ENCODE measurements at places on chromosomes 12 and 14. TPM values are rescaled to one million over a fixed set of nuclear protein-coding genes. Genes with fewer than 3 reads are reported as not detected.

PTPRB gene
- total RNA-seq: not detected

SERPINA10 gene
- total RNA-seq: not detected

CCDC38 gene
- 0.35 TPM for total RNA-seq

MEG3 gene
- total RNA-seq: 15.3 TPM

DLK1 gene
- 219 TPM for total RNA-seq

CMA1 gene
- total RNA-seq: not detected

FOXA1 gene
- total RNA-seq: 51.4 TPM

CCDC60 gene
- 1.1 TPM for total RNA-seq

RDH16 gene
- 2.9 TPM for total RNA-seq

CFAP251 gene
- total RNA-seq: 3.4 TPM

SCNN1A gene
- 87.7 TPM for total RNA-seq

DNA sequence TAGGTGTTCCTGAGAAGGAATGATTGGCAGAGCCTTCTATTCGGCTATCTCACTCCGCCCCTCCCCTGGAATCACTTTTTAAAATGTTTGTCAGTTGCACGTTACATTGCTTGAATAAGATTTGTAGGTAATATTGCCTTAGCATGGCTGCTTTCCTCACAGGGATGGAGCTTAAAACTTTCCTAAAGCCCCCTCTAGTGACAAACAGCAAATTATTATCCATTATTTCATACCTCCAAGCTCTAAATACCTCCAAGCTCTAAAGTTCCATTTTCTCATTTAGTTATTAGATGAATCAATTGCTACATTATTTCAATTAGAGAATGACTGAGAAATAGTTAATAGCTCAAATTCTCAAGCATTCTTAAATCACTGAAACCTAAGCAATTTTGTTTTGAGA lies 5.1 kb upstream of the SPATA7 start:
- DNase-seq: peak; percentile 40

GRCh38 chr14:67199016-67199415 lies 9.8 kb downstream of the GARIN2 start:
- DNase-seq: no peak

GRCh38 chr12:95554532-95555071 lies 3.3 kb upstream of the USP44 start:
- DNase-seq: no peak

DNA sequence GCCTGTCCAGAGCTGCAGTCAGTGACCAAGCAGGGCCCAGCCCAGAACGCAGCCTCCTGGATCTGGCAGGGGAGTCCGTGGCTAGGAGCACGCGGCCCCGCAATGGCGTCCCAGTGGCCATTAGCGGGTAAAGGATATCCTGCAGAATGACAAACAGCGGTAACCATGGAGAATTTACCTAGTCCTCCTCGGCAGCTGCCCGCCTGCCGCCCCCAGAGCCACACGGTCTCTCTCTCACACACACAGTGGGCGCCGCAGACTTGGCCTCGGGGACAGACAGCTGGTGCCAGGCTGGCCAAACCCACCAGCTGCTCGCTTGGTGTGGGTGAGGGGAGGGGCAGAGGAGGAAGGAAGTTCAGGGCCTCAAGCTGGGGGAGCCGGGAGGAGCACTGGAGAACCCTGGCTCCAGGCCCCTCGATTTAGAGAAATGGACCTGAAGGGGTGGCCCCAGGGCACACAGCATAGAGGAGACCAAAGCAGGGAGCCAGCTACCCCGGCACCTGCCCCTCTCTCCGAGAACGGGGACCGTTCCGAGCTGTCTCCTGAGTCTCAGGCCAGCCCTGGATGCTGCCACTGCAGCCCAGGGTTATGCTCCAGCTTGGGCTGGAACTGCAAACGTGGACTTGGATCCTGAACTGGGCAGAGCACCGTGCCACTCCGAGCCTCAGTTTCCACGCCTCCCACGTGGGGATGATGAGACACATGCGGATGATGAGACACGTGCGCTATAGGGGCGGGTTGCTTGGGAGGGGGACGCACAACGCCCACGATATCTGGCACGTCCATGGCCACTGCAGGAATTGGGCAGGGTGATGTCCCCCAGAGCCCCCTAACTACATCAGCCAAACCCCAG lies 3.4 kb downstream of the CDK2AP1 start:
- DNase-seq: peak; percentile 59

GRCh38 chr12:1881301-1881700 lies 37.2 kb downstream of the CACNA2D4 start:
- DNase-seq: peak; percentile 32

DNA sequence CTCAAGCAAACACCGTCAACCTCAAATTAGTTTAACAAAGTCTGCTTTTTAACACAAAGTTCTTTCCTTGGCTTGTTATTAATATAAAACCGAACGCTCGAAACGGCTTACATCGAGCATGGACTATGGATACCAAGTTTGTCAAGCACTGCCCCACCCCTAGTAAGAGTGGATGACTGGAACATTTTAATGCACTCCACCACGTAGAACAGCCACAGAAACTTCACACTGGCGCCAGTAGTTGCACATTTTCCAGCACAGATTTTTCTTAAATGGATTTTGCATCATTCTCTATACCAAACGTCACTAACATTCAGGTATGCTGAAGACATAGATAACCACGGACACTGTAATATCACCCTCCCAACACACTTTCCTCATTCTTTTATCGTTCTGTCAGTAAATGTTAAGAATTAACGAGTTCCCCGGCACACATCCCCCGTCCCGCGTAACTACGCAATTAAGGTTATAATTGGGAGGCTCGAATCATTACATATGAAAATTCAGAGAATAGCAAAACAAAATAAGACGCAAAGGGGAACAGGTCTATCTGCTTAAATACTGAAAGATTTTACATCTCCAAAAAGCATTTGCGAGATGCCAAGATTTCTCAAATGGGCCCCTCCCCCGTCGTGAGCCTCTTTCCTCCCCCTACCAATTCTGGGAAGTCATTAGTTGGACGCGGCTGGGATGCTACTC lies 990 bp downstream of the FERMT2 start:
- no peak for DNase-seq

DNA sequence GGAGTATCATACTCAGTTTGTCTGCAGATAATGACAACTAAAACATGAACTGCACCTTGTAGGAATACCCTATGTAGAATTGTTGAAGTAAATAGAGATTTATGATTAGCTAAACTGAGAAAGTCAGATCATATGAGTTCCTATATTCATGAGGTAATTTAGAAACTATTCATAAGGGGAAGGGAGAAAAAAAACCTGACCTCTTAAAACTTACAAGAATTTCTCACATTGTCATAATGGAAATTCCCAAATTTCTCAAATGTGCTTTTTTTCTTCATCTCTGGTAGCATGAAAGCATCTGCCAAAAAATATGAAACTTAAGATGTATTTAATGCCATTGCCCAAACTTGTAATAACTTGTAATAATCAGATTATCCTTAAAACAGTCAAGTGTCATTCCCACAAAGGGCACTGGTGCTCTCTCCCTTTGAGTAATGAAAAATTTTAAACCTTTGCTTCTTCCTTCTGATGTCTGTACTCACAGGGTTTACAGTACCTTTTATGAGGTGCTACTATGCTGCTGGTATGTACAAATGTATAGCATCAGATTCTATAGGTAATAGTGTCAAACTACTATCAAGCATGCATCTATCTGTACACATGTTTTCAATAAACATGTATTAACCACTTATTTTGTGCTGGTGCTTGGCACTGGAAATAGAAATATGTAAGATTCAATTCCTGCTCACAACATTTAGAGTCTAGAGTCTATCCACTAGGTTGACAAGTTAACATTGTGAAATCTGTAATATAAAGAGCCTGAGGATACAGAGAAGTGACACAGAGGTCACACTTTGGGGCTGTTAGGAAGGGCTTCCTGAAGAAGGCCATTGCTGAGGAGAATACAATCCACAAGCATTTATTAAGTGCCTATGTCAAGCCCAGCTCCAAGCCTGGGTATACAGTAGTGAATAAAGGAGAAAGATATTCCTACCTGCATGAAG lies 17.4 kb upstream of the DRAM1 start:
- DNase-seq: no peak

- no peak for DNase-seq
These were observed 71.7 kb downstream of the TRAF3 start for GRCh38 chr14:102848830-102849525.

DNA sequence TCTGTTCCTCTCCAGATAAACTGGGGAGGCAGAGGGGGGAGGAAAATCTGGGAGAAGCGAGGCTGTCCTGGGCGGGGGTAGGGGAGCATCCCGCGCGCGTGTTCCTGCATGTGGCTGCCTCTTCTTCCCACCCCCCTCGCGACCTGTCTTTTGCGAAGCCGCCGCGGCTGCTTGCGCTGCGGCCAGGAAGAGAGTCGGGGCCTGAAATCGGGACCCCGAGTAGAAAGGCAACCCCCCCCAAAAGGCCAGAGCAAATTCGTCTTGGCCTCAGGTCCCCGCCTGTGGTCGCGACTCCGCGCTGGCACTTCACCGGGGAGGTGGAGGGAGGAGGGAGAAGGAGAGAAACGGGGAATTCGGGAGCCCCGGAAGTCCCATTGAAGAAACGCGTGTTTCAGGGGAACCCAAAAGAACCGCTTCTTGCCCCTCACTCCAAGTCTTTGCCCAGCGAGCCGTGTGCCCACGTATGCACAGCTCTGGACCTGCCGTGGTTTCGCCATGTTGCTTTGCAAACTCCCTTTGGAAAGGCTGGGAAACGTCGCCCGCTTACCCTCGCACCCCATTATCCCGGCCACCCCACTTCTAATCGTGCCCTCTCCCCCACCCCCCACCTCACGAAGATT lies 944 bp downstream of the CCND2 start:
- DNase-seq: peak; percentile 78

GRCh38 chr12:23694307-23694706 lies 255.2 kb downstream of the SOX5 start:
- DNase-seq: no peak

GRCh38 chr14:53140585-53140984 lies 12.5 kb downstream of the DDHD1 start:
- no peak for DNase-seq

GRCh38 chr12:128276471-128276870 lies 9.5 kb downstream of the TMEM132C start:
- no peak for DNase-seq

DNA sequence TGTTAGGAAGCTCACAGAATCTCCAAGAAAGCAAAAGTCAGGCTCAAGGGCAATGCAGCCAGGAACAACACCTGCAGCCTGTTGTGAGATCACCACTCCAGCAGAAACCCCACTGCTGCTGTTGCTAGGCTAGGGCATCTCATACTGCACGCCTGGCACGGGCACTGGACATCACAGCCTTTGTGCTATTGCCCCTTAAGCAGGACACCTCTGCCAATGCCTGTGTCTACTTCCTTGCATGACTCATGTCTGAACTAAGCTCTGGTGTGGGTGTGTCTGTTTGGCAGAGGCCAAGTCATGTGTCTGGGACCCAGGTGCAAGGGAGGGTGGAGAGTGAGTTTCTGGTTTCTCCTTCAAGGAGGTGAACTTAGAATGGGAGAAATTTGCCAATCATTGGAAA lies 10.0 kb upstream of the DDX47 start:
- peak; percentile 63 for DNase-seq

GRCh38 chr12:8572507-8572906 lies 31.8 kb upstream of the CLEC4E start:
- no peak for DNase-seq

GRCh38 chr12:89476232-89476631 lies 48.4 kb downstream of the GALNT4 start:
- DNase-seq: no peak

DNA sequence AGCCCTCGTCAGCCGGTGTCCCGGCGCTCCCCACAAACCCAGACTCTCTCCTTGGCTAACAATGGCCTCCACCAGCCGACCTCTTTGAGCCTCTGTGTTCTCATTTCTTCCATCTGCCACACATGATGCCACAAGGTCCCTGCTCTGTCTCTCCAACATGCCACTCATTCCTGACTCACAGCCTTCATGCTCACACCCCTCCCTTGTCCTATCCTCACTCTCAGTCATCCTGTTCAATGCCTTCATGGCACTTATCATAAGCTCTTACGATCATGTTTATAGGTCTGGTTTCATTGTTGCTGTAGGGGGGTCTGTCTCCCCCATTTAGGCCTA lies 9.6 kb upstream of the SERPINA11 start:
- DNase-seq: peak; percentile 4

- peak; percentile 72 for DNase-seq
These were observed 70.7 kb downstream of the RASSF8 start for GRCh38 chr12:26028953-26029735.

DNA sequence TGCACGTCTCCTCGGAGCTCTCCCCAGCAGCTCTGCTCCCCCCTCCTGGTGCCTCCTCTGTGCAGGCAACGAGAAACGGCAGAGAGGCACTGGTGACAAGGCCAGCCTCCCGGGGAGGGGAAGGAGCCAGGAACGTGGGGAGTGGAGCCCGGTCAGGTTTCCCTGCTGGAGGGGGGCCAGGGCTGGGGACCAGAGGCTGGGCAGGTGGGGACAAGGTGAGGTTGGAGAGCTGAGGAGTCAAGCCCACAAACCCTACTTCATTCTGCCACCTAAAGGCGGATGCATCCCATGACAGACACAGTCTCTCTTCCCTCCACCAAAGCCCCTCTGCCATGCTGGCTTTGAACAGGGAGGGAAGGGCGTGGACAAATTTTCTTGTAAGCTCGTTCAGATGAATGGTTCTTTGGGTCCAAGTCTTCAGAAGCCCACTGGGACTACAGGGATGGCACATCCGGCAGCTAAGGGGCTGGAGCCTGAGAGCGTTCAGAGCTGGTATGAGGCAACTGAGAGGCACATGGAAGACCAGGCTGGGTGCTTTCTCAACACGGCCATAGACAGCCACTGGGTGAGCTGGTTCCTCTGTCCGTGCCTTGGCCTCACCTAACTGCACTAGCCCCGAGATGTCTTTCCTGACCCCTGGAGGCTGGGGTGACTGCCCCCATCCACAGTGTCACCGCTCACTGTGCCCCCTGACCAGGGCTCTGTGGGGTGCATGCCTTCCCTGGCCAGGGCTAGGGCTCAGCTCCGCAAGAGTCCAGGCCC lies 105.9 kb downstream of the RBM19 start:
- peak; percentile 84 for DNase-seq

GRCh38 chr12:12182703-12183365 lies 84.0 kb downstream of the LRP6 start:
- no peak for DNase-seq

DNA sequence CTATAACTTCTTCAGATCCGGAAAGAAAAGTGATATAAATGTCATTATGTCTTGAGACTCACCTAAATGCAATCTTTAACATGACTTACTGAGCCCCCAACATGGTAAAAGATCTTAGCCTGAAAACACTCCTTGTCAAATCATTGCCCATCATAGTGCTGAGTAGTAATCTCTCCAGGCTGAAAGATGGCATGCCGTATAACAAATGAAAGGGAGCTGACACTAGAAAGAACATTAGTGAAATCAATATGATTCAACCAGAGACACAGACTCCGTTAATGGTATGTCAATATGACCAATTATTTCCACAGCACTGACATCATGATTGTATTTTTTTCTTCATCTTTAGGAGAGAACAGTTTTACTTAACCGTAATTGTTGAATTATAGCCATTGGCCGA lies 54.4 kb downstream of the BICD1 start:
- DNase-seq: no peak

GRCh38 chr14:77181603-77182437 lies at the start of gene TMEM63C:
TSS of gene TMEM63C (plus strand) at chr14:77181798. CDS start at chr14:77218814, 37,016 bp downstream.
- DNase-seq: peak; percentile 99

DNA sequence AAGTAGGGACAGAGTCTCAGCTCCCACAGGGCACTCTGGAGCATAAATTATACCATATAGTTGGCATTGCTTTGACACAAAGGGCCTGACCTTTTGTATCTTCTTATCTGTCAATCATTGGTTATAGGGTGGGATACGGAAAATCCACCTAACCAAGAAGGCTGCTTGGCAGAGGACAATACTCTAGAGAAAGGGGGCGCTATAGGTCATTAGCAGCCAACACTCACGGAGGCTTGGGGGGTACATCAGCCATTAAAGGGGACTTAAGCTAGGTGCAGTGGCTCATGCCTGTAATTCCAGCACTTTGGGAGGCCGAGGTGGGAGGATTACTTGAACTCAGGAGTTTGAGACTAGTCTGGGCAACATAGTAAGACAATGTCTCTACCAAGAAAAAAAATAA lies 22.9 kb downstream of the SPTSSA start:
- DNase-seq: no peak

Data from endodermal cell (in vitro differentiated cells).